ENCODE measurements at places on chromosomes 7 and 10.
A peak's percentile ranks its signal among the peaks of the same experiment; 100 is the strongest.

- peak; percentile 63 for DNase-seq
Observed at GRCh38 chr10:73991884-73992245, 6.1 kb upstream of the VCL start.

DNA sequence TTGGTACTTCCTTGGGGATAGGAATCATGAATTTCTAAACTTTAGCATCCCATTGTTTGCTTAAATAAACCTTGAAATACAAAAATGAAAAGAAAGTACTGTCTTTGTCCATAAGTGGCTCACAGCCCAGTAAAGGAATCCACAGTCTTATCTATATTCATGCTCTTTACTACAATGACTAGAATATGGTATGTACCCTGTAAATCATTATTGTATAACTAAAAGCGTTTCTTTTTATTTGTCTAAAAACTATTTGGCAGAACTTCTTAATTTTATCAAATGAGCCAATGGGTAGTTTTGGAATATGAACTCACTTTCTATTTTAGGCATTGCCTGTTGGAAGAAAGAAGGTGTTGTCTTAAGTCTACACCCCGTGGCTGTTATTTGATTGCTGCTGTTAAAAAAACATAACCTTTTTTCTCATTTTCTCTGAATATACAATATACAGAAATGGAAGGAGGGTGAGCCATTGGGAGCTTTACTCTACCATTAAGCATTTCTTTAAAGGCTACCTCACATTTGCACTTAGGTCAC lies 12.4 kb upstream of the STRIP2 start:
- DNase-seq: no peak

DNA sequence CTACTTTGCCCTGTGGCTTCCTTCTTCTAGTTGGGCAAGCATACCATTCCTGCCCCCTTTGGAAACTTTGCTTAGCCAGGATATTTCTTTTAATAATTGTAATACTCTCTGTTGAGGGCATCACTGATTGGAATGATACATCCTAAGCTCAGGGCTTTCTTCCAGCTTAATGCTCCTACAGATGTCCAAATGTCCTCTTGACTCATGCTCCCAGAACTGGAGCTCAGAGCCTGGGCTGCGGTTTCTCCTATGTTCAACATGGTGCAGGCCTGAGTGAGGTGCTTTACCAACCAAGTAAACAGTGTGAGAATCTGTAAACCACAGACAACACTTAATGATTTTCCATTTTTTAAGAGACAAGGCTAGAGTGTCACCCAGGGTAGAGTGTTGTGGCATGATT lies 108.6 kb downstream of the LRRC4 start:
- no peak for DNase-seq

- DNase-seq: no peak
Observed at GRCh38 chr10:121615836-121616235, 17.6 kb upstream of the FGFR2 start.

DNA sequence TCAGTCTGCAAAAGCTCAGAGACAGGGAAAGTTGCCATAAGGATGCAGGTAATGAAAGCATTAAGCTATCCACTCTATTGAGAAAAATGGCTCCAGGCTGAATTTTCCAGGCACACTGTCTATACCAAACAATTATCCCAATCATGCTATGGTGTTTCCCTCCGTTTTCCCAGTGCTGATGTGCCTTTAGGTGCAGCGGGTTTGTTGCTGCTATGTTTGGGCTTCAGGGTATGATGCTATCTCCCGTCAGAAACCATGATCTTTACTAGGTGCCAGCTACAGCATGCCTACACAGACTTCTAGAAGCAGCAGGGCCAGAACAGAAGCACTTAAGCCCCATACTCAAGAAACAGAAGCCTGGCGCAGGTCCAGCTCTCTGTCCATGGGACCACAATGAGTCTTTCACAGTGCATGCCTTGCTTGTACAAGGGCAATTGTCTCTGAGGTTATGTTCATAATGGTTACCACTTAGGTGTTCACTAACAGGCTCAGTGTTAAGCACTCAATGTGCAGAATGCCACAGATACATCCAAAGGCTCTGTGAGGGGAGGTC lies 19.4 kb downstream of the STEAP1B start:
- no peak for DNase-seq

GRCh38 chr10:130807096-130807495 lies 504.4 kb downstream of the TCERG1L start:
- no peak for DNase-seq

- no peak for DNase-seq
Observed at GRCh38 chr10:102397222-102398171, 2.0 kb downstream of the NFKB2 start.

DNA sequence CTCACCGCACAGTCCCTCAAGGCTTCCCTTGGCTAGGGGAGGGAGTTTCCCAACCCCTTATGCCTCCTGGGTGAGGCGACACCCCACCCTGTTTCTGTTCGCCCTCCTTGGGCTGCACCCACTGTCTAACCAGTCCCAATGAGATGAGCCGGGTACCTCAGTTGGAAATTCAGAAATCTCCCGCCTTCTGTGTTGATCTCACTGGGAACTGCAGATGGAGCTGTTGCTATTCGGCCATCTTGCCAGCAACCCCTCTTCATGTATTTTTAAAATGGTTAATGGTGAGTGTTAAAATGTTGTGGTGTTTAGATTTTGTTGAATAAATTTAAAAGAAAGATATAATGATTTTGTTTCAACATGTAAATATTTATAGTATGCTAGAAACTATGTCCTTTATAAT lies 22.0 kb downstream of the UMAD1 start:
- no peak for DNase-seq
